Tibial nerve (tissue), 4 donors: ENCODE measurements at places on chromosomes 5 and 9. TPM values are rescaled to one million over a fixed set of nuclear protein-coding genes. Genes with fewer than 3 reads are reported as not detected.

The KIF20A gene
- 9.4 TPM for total RNA-seq

The SLIT3 gene
- total RNA-seq, result 39.0 TPM

The OR13C2 gene
- total RNA-seq, result not detected

The SLC1A1 gene
- 4.0 TPM for total RNA-seq

The SELENOP gene
- 924 TPM for total RNA-seq

The AGGF1 gene
- total RNA-seq, result 20.9 TPM

The B4GALT1 gene
- 64.5 TPM for total RNA-seq

DNA sequence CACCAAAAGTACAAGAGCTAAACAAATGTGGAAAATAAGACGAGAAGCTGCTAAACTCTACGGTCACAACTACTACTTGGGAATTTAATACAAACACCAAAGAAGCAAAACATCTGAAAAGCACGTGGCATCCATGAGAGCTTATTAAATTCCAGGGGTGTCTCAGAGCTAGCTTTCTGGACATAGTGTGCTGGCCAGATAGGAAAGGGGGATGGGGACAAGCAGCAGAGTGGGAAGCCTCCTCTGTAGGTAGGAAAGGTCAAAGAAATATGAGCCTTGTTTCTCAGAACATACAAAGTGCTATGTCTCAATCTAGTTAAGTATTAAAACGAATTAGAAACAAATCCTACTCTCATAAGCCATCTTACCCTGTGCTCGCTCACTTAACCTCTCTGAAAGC lies 51.3 kb upstream of the GOLPH3 start:
- H3K4me3 ChIP-seq, result no peak overlapping the region
- H3K27me3 ChIP-seq, result no peaks in the 10 kb centered on the region
- peak; percentile 60 for DNase-seq
- H3K27ac ChIP-seq, result peak overlapping the region; percentile 83
- peaks cover 25% of the 10 kb centered on the region for H3K36me3 ChIP-seq
- peaks cover 18% of the 10 kb centered on the region for H3K4me1 ChIP-seq

GRCh38 chr9:124197177-124198095 lies 60.3 kb upstream of the NEK6 start:
- no peaks in the 10 kb centered on the region for H3K36me3 ChIP-seq
- no peaks in the 10 kb centered on the region for H3K27me3 ChIP-seq
- H3K4me1 ChIP-seq, result no peaks in the 10 kb centered on the region

DNA sequence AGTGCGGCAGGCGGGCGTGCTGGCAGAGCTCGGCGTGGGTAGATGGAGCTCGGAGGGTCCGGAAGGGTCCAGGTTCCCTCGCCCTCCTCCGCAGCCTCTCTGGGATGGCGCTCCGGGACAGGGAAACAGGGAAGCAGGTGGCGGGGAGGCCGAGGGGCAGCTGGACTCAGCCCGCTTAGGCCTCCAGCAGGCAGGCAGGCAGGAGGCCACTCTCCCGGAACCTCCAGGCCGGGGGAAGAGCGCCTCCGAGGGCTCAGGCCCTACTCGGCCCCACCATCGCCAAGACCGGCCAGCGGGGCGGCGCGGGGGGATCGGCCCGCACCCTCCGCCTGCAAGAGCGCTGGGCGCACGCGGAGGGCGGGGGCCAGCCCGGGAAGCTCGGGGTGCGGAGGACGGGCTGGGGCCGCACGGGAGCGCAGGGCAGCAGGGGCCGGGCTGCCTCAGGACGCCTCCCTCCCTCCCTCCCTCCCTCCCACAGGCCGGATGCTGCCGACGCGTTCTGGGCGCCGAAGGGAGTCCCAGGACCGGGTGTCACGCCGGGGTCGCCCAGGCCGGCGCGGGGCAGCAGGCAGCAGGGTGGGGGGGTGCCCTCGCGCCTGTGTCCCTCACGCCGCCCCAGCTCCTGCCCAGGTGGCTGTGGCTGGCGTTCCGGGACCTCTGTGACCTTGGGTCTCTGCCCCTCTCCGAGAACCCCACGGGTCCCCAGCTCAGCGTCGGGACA lies 977 bp downstream of the MGAT4B start:
- peak overlapping the region; percentile 84 for H3K4me3 ChIP-seq
- H3K4me1 ChIP-seq, result peaks cover 44% of the 10 kb centered on the region
- no peaks in the 10 kb centered on the region for H3K27me3 ChIP-seq
- no peaks in the 10 kb centered on the region for H3K36me3 ChIP-seq
- H3K27ac ChIP-seq, result peak overlapping the region; percentile 87

DNA sequence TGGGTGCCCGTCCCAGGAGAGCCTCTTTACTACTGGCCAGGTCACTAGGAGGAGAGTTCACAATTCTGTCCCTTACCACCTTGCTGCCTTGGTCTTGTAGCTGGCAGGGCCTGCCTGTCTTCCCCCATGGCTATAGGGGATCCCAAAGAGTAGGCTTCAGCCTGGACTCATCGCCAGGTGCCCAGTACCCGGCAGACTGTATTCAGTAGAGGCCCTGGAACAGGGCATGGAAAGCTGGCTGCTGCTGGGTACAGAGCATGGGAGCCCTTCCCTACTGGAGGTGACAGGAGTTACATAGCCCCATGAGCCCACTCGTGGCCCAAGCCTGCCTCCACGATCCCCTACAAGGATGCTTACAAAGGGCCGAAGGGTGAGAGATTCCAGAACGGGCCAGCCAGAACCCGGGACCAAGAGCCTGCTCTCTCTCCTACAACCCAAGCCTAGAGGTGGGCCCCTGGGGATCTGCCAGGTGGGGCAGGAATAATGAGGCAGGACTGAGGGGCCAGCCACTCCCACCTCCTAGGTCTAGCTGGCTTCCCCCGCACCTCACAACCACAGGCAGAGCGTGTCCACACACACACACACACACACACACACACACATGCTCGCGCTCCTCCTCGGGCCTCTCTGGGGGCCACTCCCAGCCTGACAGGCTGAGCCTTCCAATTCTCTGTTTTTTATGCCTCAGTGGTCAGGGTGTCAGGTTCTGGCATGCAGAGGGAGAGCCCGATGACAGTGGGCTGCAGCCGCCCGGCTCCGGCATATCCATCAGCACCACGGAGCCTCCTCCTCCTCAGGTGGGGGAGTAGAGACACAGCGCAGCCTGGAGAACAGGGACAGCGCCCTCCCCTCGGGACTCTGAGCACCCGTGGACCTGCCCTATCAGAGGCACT lies 186.0 kb downstream of the PAX5 start:
- H3K27ac ChIP-seq, result no peak overlapping the region
- H3K4me1 ChIP-seq, result no peaks in the 10 kb centered on the region
- no peaks in the 10 kb centered on the region for H3K36me3 ChIP-seq

DNA sequence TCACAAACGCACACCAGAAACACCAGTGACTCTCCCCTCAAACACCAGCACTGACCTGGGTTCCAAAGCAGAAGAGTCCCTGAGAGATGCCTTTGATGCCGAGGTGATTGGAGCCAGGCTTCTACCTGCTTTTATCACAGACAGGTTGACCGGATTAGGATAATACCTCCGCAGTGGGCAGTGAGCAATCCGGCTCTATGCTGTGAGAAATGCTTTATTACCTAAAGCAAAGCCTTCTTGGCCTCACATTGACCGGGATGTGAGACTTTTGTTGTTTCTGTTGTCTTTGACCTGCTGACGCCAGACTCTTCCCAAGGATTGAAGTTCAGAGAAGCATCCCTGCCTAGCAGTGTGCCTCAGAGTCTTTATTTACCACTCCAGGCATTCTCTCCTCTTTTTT lies 320.3 kb upstream of the CLINT1 start:
- no peaks in the 10 kb centered on the region for H3K36me3 ChIP-seq
- no peak for DNase-seq
- H3K4me3 ChIP-seq, result no peak overlapping the region

DNA sequence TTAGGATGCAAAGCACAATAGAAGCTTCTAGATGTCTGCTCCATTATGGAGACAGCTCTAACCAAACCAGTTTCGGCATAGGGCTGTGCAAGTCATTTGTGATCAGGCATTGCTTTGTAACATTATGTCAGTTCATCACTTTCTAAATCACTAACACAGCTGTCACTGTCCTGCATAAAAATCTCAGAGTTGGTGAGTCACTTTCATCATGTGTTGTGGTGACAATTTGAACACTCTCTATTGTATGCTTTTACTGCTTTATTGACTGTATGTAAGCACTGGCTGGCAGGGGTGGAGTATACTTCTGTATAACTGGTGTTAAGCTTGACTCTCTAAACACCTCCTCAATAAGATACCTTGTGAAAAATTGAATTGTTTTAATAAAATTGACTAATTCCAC lies 77.9 kb downstream of the SLCO4C1 start:
- no peak overlapping the region for H3K4me3 ChIP-seq
- no peak for DNase-seq
- no peaks in the 10 kb centered on the region for H3K36me3 ChIP-seq
- H3K27me3 ChIP-seq, result no peaks in the 10 kb centered on the region

DNA sequence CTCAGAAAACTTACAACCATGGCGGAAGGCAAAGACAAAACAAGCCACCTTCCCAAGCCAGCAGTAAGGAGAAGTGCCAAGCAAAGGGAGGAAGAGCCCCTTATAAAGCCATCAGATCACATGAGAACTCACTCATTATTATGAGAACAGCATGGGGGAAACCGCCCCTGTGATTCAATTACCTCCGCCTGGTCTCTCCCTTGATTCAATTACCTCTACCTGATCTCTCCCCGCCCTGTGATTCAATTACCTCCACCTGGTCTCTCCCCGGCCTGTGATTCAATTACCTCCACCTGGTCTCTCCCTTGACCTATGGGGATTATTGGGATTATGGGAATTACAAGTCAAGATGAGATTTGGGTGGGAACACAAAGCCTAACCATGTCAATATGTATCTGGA lies 467.3 kb upstream of the FTMT start:
- no peak for DNase-seq
- H3K27me3 ChIP-seq, result no peaks in the 10 kb centered on the region
- no peak overlapping the region for H3K27ac ChIP-seq
- no peaks in the 10 kb centered on the region for H3K36me3 ChIP-seq
- no peaks in the 10 kb centered on the region for H3K4me1 ChIP-seq
- H3K4me3 ChIP-seq, result no peak overlapping the region

- no peaks in the 10 kb centered on the region for H3K4me1 ChIP-seq
- H3K27ac ChIP-seq, result peak overlapping the region; percentile 74
- DNase-seq, result peak; percentile 66
These were observed 46.7 kb downstream of the GARNL3 start for GRCh38 chr9:127311239-127311741.

- H3K4me3 ChIP-seq, result no peak overlapping the region
- no peak overlapping the region for H3K27ac ChIP-seq
- H3K4me1 ChIP-seq, result no peaks in the 10 kb centered on the region
- no peaks in the 10 kb centered on the region for H3K27me3 ChIP-seq
These were observed 19.8 kb downstream of the GPRIN1 start for GRCh38 chr5:176590035-176590717.

GRCh38 chr9:81690251-81690851 lies 1.0 kb upstream of the TLE1 start:
- H3K4me1 ChIP-seq, result no peaks in the 10 kb centered on the region
- no peaks in the 10 kb centered on the region for H3K27me3 ChIP-seq
- no peaks in the 10 kb centered on the region for H3K36me3 ChIP-seq
- H3K27ac ChIP-seq, result peak overlapping the region; percentile 67
- peak; percentile 16 for DNase-seq

DNA sequence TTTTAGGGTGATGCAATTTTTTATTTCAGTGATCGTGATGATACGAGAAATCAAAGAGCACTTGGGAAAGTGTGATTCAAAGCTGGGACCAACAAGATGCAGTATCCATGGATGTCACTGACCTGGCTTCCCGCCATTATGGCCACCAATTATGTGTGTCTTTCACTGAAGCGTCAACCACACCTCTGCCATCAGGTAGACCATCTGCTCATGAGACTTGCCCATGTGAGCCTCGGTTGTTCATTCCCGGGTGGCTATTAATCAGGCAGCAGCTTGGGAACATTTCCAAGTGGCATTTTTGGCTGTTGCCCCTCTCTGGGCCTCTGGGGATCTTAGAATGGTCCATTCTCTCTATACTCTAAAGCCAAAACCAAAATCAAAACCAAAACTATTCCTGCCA lies 436.0 kb upstream of the ADAMTSL1 start:
- H3K4me3 ChIP-seq, result no peak overlapping the region
- H3K36me3 ChIP-seq, result no peaks in the 10 kb centered on the region
- DNase-seq, result no peak
- H3K4me1 ChIP-seq, result no peaks in the 10 kb centered on the region

GRCh38 chr5:69130241-69130640 lies 36.4 kb downstream of the SLC30A5 start:
- H3K27ac ChIP-seq, result no peak overlapping the region
- H3K36me3 ChIP-seq, result peaks cover 22% of the 10 kb centered on the region
- no peak for DNase-seq

DNA sequence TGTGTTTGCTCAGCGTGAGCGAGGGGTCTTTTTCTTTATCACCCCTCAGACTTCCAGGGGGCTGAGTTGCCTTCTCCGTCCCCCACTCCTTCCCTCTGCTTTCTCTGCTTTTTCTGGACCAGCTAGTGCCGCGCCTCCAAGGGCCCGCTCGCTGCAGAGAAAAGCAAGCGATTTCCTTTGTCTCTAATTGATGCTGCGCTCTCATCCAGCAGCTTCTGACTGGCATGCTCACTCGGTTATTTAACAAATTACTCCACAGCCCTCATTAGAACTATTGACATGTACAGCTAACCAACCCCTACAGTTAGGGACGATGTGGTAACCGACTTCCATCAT lies 288.0 kb downstream of the ELAVL2 start:
- peaks cover 23% of the 10 kb centered on the region for H3K4me1 ChIP-seq
- no peaks in the 10 kb centered on the region for H3K36me3 ChIP-seq
- no peak overlapping the region for H3K27ac ChIP-seq
- H3K27me3 ChIP-seq, result no peaks in the 10 kb centered on the region
- no peak overlapping the region for H3K4me3 ChIP-seq
- no peak for DNase-seq

GRCh38 chr9:108351571-108351970 lies 504.2 kb downstream of the ACTL7B start:
- no peak overlapping the region for H3K27ac ChIP-seq
- H3K4me3 ChIP-seq, result no peak overlapping the region
- no peaks in the 10 kb centered on the region for H3K4me1 ChIP-seq
- no peaks in the 10 kb centered on the region for H3K27me3 ChIP-seq

DNA sequence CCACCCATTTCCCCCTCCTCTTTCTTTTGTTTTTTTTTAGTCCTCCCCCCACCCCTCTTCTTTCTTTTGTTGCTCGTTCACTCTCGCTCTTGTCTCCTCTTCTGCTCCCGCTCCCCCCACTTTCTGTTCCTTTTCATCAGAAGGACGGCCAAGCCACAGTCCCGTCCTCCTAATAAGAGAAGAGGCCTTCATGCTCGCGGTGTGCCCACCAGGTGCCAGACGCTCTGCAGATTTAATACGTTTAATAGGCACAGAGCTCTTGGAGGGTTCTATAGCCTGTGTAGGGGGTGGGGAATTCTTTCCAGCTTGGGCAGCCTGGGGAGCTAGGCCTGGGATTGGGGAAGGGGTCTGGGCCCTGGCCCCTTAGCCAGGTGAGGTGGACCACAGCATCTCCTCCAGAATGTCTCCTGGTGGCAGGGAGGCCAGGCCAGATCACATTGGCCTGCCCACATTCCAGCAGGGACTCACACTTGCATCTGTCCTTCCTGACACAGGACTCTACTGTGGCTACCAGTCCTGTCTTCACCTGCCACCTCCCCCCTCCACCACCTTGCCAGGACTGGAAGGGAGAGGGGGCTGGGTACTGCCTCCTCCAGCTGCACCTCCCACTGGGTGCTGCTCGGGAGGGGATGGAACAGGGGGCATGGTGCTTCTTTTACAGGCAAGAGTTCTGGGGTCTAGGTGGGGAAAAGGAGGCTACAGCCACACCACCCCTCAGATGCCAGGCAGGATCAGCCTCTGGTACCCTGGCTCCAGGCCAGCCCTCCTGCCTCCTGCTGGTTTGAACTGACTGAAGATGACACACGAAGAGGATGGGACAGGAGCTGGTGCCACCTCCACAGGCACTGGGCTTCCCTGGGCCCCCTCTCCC lies 6.1 kb upstream of the BARX1 start:
- H3K36me3 ChIP-seq, result no peaks in the 10 kb centered on the region
- H3K27me3 ChIP-seq, result peaks cover 3% of the 10 kb centered on the region
- peaks cover 39% of the 10 kb centered on the region for H3K4me1 ChIP-seq
- H3K27ac ChIP-seq, result no peak overlapping the region
- no peak overlapping the region for H3K4me3 ChIP-seq
